NCI-H187 (cell line): ENCODE measurements at places on chromosomes 16 and 17.

- no peak for DNase-seq
These were observed 783 bp downstream of the BHLHA9 start for GRCh38 chr17:1271030-1271423.

DNA sequence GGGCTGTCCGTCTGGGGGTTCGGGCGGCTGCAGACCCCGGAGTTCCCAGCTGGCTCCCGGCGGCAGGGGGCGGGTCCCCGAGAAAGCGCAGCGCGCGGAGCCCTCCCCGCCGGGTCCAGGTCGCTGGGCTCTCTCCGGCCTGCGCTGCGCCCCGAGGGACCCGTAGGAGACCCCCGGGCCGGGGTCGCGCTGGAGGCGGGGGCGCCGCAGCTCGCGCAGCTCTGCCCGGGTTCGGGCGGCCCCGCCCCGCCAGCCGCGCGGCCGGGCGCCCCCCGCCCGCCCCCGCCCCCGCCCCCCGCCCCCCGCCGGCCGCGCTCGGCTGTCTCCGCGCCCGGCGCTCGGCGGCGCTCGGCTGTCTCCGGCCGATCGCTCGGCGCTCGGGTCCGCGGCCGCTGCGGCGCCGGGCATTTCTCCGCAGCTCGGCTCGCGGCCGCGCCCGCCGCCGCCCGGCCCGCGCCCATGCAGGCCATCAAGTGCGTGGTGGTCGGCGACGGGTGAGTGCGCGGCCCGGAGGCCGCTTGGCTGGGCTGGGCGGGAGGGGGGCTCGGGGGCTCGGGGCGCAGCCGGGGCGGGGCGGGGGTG lies at the start of gene RAC3:
TSS of gene RAC3 (plus strand) at position 376 of the 582 bp plus-strand sequence. CDS start at position 460, 84 bp downstream.
- peak; percentile 42 for DNase-seq

DNA sequence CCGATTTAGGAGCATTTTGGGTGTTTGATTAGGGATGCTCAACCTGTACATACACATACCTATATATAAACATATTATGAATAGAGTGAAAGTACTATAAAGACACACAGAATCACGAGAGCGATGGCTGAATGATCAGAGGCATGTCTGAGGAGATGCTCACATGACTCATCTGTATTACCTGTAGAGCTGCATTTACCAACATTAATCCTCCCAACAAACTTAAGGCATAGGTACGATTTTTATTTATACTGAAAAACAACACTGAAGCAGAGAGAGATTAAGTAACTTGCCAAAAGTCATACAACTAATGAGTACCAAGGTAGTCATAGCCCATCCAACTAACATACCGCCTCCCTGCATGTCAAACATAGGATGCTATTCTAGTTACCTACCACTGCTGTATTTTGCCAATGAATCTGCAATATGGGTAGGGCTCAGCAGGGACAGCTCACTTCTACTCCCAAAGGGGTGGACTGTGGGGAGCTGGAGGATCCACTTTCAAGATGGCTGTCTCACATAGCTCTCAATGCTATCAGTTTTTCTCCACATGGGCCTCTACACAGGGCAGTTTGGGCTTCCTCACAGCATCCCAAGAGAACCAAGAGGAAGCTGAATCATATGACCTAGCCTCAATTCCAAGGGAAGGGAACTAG lies 7.3 kb downstream of the CYB5D1 start:
- no peak for DNase-seq

DNA sequence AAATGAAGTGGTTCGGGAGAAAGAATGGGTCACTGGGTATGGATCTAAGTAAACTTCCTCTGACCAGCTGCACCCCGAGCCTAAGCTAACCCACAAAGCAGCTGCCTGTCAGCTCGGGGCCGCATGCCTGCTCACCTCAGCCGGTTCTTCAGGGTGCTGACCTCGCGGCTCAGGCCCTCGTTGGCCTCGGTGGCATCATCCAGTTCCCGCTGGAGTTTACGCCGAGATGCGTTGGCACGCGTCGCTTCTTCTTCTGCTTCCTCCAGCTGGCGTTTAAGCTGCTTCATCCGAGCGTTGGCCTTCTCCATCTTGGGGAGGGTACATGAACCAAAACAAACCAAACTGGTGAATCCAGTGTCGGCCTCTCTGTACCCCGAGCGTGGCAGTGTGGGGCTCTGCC lies 41.1 kb downstream of the NDEL1 start:
- DNase-seq: no peak

DNA sequence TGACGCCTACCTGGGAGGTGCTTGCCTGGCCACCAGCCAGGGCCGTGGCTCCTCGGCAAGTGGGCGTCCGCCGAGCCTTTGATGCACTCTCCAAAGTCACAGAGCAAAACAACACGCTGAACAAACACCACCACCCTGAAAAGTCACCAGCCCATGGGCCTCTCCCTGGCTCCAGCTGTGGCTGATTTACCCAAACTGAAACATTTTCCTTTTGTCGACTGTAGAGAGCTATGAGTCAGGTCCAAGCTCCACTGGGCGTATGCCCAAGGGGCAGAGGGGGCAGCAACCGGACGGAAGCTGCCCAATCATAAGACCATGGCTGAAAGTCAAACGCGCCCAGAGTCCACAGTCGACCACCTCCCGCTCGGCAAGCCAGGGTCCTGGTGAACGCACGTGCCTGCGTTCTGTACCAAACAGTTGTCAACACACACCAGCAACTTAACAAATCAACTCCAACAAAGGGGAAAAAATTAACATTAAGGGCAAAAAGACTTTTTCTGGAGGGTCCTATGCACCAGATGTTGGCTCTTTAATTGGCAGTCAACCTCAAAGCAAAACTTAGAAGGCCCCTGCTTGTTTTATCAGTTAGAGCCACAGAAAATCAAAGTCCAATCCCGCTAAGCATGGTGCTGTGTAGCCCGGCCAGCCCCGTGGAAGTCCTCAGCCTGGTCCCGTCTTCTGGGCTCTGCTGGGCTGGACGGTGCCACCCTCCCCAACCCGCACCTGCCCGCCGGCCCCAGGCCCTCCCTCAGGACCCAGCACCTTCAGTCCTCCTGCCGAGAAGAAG lies 47.3 kb downstream of the TBC1D16 start:
- DNase-seq: peak; percentile 14

DNA sequence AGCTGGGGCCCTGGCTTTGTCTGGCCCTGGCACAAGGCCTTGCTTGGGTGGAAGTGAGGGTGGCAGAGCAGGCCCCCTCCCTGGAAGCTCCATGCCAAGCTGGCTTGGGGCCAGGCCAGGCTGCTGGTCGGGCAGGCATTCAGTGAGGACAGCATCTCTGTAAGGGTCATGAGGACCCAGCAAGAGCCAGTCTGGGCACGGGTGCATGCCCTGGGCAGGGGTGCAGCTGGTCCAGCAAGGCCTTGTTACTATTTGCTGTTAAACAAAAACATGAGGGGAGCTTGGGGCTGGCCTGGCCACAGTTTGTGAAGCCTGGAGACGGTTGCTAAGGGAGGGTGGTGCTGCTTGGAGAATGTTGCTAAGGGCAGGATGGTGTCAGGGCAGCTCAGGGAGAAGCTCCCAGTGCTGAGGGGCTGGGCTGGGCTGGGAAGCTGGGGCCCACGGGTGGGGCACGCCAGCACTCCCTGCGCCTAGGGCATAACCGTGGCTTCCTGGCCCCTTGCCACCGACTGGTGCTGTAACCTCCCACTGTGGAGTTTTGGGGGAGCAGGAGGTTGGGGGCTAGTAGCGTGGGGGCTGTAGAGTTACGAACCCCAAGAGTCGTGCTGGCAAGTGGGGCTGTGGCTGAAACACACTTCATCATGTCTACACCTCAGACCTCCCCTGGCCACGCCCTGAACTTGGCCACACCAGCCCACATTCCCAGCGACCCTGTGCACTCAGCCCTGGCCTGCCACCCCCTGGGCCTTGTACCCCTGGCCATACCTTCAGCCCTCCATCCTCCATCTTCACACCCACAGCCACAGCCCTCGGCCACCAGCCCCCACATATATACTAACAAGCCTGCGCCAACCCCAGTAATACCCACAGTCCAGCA lies 1.6 kb downstream of the TPPP3 start:
- DNase-seq: no peak

DNA sequence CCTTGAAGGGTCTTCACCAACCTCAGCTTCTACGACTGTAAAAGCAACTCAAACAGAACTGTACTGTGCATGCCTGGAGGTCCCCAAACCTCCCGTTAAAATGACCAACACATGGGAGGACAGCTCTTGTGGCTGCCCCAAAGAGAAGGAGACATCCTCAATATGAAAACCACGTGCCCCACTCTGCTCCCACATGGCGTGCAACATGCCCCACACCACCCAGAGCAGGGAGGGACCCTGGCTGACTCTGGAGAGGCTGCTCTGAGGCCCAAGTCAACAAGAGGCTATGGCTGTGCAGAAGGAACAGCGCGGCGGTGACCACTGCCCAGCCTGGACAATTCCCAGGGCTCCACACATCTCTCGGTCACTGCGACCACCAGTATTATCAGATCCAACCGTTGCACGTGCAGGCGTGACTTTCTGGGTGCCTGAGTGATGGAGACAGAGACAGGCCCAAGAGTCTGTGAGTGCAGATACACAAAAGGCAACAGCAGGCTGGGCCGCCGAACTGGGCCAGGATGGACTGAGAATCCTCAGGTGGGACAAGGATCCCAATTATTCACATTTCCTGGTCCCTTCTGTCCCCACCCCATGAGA lies 1.4 kb downstream of the PLD6 start:
- no peak for DNase-seq

DNA sequence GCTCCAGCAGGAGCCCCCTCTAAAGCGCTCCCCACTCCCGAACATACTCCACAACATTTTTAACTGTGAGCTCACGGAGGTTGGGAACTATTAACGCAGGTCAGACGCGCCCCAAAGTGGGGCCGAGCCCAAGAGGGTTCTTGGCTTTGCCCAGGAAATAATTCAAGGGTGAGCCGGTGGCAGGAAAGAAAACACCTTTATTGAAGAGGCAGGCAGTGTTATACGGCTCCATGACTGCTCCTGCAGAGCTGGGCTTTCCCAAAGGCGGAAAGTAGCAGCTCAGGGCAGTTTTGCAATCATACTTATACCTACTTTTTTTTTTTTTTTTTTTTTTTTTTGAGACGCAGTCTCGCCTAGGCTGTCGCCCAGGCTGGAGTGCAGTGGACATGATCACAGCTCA lies 6.2 kb downstream of the ADCY9 start:
- DNase-seq: no peak

DNA sequence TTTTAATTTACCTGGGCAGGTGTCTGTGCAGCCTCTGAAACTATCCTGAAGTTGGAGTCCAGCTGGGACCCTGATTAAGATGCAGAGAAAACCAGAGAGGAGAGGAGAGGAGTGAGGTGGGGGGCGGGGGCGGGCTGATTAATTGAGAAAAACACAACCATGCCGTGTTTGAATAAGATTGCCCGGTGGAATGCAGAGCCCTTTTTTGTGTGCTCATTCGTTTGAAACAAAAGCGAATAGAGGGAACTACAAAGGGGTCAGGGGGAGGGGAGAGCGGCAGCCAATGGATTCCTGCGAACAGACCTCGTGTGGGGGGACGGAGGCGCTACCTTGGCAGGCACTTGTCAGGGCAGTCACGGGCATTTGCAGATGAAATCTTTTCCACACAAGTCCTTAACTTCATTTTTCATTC lies 355.8 kb downstream of the SOX9 start:
- no peak for DNase-seq

GRCh38 chr16:66604376-66605176 lies at the start of gene CMTM3:
TSS of gene CMTM3 (plus strand) at chr16:66604704. CDS start at chr16:66604806, 102 bp downstream.
- DNase-seq: no peak

- DNase-seq: no peak
These were observed 21.0 kb downstream of the KSR1 start for GRCh38 chr17:27477050-27477888.

DNA sequence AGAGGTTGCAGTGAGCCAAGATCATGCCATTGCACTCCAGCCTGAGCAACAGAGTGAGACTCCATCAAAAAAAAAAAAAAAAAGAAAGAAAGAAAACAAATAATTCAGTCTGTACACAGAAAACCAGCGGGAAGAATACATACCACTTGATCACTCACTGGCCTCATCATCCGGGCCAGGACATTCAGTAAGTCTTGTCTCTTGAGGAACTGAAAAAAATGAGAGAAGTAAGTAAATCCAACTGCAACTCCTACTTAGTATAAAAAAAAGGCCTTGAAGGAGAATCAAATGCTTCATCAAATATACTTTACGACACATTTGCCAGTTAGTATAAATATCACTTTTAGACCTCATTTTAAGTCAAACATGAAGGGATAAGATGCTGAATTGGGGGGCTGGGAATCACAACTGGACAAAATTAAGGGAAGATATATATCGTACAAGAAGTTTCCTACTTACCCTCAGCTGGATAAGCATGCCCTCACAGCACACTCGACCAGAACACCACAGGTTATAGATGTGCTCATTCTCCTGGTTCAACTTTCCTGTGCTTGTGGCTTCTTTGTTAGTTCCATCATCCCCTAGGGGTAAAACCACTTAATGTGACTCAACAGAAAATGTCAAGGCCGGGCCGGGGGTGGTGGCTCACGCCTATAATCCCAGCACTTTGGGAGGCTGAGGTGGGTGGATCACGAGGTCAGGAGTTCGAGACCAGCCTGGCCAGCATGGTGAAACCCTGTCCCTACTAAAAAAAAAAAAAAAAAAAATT lies 12.4 kb downstream of the CCDC47 start:
- DNase-seq: no peak

GRCh38 chr17:48037036-48037837 lies at the start of gene COPZ2:
TSS of gene COPZ2 (minus strand) at chr17:48037797. CDS start at chr17:48037777, 20 bp downstream.
- no peak for DNase-seq

DNA sequence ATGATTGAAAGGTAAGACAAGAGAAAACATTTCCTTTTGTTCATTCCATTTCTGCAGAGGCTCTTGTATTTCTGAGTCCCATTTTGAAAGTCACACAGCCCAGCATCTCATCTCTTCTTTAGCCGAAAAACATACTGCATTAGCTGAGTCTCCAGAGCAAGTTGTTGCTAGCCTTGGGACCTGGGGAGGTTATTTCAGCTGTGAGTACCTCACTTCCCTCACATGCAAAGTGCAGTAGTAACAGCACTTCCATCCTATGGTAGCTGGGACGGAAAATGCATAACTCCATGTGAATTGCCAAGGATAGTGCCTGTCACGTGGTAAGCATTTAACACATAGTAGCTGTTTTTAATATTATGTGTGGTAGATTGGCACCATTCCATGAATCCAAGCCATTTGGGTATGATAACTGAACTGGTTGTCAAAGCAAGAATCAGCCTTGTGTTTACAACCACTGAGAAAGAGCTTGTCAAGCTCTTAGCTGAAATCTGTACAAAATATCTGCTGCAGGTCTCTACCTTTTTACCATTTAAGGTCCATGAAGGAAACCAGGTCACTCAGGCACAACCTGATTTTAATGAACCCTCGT lies 345.7 kb downstream of the CDH13 start:
- DNase-seq: no peak
